ENCODE measurements at places on chromosomes 1 and 21.

GRCh38 chr1:234617131-234617985 is 7.4 kb upstream of the IRF2BP2 start:
- DNase-seq: peak; percentile 85

DNA sequence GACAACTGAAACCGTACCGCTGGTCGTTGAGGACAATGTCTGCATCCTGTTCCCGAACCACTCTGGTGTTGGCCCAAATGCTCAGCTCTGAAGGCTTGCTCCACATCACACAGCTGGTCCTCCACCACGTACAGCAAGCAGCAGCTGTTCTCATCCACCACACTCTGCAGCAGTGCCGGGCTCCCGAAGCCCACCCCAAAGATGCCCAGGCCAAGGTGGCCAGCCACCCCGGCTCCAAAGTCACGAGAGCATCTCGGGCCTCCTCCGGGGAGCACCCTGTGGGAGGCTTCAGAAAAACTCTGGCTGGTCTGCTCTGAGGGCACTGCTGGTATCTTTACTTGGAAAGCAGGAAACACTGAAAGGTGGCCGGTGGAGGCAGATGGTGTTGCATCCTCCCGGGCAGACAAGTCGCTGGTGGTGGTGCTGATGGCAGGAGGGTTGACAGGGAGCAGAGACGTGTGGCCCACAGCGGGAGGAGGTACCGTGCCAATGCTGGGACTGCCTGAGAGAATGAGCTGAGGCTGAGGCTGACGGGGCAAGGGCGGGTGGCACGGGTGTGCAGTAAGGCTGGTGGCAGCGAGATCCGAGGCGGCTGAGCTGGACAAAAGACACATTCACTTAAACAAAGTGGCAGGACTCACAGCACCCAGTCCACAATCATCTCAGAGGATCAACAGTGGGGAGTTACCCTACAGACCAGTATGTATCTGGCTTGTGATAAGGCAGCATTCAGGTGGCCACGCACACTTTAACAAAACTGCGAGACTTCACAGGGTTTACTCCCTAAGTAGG is 6.5 kb upstream of the CCDC27 start:
- DNase-seq: no peak

DNA sequence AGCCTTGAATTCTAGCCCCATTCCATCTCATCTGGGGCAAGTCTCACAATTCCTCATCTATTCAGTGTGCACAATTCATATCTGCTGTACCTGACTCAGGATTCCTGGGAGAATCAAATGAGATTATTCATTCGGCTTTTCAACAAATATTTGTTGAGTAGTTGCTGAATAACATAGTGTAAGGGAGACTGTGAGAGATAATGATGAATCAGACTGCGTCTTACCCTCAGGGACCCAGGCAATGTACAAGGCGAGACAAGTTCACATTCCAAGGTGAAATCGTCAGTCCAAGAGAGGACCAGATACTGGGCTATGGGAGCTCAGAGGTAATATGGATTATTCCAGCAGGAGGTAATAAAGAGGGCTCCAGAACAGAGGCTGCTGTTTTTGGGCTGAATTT is 67.8 kb upstream of the SMYD2 start:
- no peak for DNase-seq

GRCh38 chr1:208737161-208737560 is 493.0 kb upstream of the PLXNA2 start:
- DNase-seq: no peak

DNA sequence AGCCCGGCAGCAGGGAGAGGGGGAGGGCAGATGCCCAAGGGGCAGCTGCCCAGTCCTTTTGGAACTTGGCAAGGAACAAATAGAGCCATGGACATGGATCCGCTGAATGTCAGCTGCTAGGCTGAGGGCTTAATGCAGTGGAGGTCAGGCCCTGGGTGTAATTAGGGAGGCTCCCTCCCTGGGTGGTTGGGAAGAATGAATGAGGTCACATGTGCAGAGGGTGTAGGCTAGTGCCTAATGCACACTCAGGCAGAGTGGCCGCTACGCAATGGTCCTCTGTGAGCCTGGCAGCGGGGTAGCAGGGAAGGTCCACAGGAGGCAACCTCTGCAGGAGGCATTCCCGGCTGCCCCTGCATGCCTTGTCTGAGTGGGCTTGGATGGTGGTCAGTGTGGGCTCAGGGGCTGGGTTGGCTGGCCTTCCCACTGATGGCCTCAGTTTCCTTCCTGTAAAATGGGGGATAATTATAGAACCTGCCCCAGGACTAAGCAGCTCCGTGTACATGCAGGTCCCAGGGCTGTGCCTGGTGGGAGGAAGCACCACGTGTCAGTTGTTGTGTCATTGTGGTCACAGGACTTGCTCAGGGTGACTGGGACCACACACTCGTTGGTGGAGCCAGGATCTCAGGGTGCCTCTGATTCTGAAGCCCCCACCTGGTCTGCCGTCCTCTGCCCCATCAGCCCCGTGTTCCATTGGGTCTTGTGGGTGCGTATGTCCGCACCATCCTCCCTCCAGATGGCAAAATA is 81.6 kb upstream of the ACTL8 start:
- DNase-seq: no peak

DNA sequence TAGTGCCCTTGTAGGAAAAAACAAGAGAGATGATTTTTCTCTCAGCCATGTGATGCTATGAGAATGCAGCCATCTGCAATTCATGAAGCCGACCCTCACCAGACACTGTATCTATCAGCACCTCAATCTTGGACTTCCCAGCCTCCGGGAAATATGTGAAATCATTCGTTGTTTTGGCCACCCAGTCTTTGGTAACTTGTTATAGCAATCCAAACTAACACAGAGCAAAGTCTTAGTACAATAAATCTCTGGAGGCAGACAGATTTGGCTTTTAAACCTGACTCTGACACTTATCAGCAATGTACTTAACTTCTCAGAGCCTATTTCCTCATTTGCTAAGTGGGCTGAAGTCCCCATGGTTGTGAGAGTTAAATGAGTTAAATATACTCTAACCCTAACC is 5.1 kb upstream of the MED18 start:
- DNase-seq: no peak

- no peak for DNase-seq
These were observed 72.4 kb upstream of the POU3F1 start for GRCh38 chr1:38118976-38119375.

DNA sequence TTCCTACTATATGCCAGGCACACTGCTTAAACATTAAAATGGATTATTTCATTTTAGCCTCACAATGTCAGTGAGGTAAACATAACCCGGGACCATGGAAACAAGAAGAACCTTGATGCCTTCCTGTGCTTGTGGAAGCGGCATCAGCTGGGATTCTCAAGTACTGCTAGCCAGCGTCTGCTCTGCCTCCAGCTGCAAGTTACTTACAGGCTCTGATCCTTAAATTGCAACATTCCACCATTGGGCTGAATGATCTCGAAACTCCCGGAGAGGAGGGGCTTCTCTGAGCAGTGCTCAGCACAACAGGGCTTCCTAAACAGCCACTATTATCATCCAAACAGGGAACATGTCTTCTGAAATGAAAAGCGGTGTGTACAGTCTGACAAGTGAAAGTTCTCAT is 6.7 kb upstream of the MAN1C1 start:
- DNase-seq: no peak

DNA sequence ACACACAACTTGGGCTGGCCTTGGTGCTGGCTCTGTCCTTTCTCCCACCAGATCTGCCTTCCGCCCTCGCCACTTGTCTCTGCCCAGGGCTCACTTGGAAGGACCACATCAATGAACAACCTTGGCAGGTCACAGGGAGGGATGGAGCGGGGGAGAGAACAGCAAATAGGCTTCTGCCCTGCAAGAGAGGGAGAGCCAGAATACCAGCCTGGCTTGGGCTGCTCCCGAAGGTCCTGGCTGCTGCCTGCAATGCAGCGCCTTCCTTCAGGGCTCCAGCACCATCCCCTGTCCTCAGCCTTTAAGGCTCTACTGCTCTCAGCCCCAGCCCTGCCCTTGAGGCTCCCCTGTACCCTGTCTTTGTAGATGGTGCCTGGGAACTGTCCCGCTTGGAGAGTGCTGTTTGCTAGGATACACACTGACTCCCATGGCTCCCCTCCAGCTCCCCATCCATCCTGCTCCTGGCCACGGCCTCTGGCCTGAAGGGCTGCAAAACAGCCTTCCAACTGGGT is 43.8 kb downstream of the HIVEP3 start:
- no peak for DNase-seq

DNA sequence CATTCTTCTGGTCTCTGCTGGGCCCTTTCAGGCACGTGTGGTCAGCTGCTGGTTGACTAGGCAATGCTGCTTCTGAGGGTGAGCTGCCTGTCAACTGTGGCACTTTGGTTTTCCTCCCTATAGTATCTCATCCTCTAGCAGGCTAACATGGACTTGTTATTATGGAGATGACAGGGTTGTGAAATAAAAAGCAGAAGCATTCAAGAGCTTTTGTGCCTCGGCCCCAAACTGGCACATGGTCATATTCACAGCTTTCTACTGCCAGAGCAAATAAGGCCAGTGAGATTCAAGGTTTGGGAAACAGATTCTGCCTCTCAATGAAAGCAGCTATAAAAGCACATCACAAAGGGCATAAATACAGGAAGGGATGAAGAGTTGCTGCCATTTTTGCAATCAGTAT is 1.6 kb upstream of the ZNF124 start:
- DNase-seq: no peak

GRCh38 chr1:174995916-174996315 is 3.8 kb upstream of the CACYBP start:
- DNase-seq: no peak

- DNase-seq: no peak
These were observed 296 bp upstream of the RNPEP start for GRCh38 chr1:201982082-201982622.

DNA sequence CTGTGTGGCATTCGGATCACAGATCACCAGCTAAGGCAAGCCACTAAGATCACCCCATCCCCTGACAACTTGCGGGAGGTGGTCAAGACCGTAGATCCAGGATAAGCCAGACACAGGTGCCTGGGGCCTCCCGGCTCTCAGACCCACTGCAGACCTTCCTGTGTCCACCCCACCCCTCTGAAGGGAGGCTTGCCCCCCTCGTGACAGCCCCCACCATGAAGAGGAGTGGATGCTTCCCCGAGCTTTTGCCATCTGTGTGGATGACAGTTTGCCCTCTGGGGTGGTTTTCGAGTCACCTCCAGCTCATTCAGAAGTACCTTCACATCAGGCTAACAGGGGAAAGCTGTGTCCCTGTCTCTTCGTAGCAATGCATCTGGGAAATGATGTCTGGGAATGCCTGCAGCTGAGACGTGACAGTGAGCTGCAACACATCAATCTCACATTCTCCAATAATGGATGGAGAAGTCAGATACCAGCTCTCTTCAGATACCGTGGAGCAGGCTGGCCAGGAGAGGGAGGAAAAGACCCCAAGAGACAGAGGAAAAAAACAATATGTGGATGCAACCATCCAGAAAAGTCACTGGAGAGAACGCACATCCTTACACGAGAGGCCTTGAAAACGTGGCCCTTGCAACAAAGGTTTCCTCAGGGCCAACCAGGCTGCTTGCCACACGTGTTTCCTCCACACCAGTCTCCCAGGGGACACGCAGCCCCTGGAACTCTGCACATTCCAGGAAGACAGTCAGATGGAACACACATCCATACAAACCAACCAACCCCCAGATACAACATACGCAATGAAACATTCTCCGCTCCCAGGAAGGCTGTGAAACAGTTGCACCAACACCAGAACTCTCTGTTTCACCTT is 20.4 kb upstream of the FHAD1 start:
- DNase-seq: no peak

DNA sequence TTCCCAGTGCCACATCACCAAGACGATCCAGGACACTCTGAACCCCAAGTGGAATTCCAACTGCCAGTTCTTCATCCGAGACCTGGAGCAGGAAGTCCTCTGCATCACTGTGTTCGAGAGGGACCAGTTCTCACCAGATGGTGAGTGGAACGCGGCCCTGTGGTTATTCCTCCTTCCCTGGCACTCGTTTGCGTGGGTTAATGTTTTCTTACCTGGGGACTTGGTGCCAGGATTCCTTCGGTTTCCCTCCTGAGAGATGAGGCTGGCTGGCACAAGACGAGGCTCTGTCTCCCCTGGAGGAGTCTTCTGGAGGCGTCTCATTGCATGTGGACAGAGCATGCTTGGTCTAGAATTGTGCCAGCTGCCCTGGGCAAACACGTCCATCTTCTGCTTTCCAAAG is 29.3 kb downstream of the ATP5PO start:
- DNase-seq: no peak

DNA sequence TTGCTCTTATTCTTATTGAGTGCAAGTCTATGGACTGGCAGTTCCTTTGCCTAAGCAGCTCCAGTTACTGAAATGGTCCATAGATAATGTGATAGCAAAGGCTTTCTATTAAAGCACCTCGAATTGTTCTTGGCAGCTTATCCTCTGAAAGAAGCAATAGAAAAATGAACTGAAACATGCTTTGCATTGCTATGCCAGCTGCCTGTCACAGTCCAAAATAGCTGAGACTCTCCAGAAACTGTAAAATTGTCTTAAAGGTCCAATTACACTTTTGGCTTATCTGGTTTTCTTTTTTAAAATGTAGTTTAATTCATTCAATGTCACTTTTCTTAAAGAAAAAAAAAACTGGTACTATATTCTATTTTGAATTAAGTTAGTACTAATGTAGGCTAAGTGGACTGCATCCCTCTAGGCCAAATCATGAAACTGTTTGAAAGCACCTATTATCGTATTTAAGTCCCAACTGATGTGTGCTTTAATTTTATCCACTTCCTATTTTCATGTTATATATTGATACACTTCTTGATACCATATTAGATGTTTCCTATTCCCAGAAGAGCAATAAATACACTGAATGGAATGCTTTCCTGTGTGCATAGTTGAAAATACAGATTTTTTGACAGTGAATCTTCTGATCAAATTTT is 208.0 kb upstream of the DEPDC1 start:
- DNase-seq: no peak

DNA sequence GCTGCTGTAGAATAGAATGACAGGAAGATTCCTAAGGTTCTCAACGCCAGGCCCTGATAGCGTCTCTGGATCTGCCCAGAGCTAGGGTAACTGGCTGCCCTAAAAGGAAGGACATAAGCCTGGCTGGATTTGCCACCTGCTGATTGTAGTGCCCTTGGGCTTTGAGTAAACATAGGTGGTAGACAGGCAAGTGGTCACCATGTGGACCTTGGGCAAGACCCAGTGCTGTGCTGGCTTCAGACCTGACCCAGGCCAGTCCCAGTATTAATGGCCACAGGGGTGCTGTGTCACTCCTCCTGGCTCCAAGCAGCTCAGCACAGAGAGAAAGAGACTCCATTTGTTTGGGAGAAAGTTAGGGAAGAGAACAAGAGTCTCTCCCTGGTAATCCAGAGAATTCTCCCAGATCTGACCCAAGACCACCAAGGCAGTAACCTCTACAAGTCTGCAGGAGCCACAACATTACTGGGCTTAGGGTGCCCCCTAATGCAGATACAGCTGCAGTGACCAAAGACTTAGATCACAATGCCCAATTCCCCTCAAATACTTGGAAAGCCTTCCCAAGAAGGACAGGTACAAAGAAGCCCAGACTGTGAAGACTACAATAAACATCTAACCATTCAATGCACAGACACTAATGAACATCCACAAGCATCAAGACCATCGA is 44.5 kb downstream of the PHTF1 start:
- DNase-seq: no peak

DNA sequence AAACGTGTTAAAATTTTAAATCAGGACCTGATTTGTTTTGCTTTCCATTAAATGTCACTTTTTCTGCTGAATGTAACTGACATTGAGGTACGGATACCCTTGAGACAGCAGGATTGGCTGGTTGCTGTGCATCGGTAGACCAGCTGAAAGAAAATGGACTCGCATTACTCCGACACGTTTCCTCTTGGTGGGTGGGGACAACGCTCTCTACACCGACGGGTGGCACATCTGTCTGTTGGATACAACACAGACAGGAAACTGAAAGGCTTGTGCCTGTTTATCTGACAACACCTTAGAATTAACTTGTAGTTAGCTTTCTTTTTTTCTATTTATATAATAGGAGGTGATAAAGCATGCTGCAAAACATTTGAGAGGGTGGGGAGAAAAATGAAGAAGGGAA is 19.4 kb downstream of the PRPF38A start:
- DNase-seq: no peak

Data from AG09309 (cell line).